HFFc6 (cell line): ENCODE measurements at places on chromosomes 1 and 21.

GRCh38 chr1:236122176-236122575 lies 20.2 kb upstream of the GPR137B start:
- no peak for DNase-seq

- DNase-seq, result no peak
Observed at GRCh38 chr1:22089787-22090186, 37.3 kb downstream of the CDC42 start.

DNA sequence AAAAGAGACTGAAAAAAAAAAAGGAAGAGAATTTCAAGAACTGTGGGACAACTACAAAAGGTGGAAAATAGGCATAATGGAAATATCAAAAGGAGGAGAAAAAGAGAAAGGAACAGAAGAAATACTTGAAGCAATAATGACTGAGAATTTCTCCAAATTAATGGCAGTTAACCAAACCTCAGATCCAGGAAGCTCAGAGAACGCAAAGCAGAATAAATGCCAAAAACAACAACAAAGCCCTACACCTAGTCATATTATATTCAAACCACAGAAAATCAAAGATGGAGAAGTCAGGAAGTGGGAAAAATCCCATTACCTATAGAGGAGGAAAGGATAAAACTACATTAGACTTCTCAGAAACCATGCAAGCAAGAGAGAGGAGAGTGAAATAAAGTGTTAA lies 20.7 kb upstream of the AHCYL1 start:
- no peak for DNase-seq

DNA sequence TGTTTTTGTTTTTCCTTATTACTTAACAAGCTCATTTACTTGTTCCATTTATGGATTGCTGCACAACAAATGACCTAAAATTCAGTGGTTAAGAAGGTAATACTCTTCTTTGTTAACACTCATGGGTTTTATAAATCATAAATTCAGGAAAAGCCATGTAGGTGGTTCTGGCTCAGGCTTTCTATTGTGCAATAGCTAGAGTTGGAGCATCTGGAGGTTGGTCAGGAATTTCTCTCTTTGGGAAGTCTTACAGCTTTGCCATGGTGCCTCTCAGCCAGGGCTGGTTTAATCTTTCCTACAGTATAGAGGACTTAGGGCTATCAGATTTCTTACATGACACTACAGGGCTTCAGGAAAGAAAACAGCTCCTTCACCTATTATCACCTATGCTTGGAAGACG lies 1677.1 kb downstream of the KCNT2 start:
- DNase-seq, result no peak

- no peak for DNase-seq
Observed at GRCh38 chr1:19262047-19262446, 10.4 kb downstream of the MRTO4 start.

DNA sequence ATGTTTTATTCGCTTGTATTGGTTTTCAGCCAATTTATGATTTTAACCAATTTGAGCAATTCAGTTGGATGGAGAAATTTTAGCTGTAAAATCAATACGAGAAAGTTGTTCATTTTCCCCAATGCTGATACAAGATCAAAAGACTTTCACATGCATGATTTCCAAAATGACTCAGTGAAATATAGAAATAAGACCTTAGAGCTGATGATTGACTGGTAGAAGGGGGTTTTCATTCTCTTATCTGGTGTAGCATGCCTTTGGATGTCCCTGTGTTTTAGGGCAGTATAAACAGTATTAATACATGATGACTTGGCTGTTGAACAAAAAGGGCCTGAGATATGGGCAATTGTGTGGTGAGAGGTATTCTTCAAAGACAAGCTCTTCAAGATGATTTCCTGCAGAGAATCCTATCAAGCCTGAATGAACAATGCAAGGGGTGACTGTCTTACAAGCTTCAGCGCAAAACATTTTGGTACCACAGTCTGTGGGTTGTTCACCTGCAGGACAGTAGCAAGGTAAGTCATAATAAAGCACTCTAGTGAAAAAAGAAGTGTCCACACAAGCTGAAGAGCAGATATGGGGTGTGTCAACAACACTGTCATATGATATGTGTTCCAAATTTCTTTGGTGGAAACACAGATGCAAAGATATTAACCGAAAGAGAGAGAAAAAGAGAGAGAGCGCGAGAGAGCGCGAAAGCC lies 156.2 kb downstream of the TNFSF18 start:
- DNase-seq, result no peak

DNA sequence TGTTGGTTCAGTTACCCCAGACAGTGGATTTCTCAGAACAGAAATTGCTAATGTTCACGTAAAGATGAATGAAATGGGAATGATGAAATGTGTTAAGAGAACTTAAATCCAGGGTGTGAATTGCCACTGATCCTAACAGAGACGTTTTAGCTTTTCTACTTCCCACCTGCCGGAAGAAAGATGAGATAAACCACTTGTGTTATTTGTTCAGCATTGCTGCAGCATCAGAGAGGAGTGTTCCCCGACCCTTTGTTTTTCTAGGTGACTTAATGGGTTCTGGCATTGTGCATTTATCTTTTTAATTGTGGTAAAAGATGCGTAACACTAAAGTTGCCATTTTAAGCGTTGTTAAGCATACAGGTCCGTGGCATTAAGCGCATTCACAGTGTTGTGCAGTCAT lies 122.3 kb downstream of the GALNT2 start:
- DNase-seq, result no peak

GRCh38 chr1:233620065-233620464 lies 6.2 kb downstream of the KCNK1 start:
- DNase-seq, result no peak

DNA sequence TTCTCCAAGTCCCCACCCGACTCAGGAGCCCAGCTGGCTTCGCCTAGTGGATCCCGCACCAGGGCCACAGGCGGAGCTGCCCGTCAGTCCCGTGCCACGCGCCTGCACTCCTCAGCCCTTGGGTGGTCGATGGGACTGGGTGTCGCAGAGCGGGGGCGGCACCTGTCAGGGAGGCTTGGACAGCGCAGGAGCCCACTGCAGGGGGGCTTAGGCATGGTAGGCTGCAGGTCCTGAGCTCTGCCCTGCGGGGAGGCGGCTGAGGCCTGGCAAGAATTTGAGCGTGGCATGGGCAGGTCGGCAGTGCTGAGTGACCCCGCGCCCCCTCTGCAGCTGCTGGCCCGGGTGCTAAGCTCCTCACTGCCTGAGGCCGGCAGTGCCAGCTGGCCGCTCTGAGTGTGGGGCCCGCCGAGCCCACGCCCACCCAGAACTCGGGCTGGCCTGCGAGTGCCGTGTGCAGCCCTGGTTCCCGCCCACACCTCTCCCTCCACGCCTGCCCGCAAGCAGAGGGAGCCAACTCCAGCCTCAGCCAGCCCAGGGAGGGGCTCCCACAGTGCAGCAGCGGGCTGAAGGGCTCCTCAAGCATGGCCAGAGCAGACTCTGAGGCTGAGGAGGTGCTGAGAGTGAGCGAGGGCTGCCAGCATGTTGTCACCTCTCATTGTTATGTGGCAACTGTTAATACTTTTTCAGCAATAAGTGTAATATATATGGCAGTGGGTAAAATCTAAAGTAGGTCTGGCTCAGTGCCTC lies 548.4 kb upstream of the BRINP3 start:
- no peak for DNase-seq

- peak; percentile 51 for DNase-seq
Observed at GRCh38 chr21:27425574-27425973, 458.7 kb upstream of the ADAMTS5 start.

DNA sequence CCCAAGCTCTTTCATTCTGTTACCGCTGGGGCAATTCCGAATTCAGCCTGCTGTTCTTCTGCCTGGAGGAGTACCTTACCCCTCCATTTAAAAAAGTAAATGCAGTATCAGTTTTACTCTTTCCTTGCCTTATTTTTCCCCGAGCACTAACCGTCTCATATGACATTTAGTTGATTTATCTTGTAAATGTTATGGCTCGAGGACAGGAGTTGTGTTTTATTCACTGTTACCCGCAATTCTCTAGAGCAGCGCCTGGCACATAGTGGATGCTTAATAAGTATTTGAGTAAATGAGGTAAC lies 425 bp upstream of the TADA1 start:
- no peak for DNase-seq

- DNase-seq, result no peak
Observed at GRCh38 chr1:237938553-237938952, 47.8 kb upstream of the ZP4 start.

GRCh38 chr1:225710804-225711203 lies 57.9 kb upstream of the ENAH start:
- DNase-seq, result peak; percentile 38

- no peak for DNase-seq
Observed at GRCh38 chr1:18723206-18723605, 92.6 kb downstream of the PAX7 start.

DNA sequence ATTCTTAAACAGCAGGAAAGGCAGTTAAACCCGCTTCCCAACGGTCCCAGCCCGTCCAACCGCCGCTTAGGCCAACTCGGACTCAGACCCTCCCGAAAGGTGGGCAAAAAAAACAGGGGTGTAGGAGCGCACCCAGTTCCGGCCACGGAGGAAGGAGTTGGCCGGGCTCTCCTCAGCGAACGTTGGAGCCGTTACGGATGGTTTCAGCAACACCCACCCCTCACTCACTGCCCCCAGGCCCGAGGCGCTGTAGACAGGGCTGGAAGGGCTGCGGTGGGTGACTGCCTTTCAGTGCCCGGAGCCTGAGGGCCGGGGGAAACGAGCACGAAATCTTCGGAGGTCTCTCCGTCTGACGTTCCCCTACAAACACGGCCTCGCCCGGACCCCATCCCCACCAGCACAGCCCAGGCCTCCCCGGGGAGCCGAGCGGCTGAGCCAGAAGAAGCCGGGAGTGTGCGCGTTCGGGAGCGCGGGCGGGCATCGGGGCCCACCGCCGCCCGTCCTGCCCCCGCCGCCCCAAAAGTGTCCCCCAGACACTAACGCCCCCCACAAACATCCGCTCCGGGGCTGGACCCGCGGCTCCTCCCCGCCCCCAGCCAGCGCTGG lies 1.3 kb downstream of the KDM5B start:
- no peak for DNase-seq

GRCh38 chr1:89487972-89488371 lies 36.7 kb upstream of the LRRC8B start:
- DNase-seq, result no peak

- DNase-seq, result no peak
Observed at GRCh38 chr1:176774224-176774623, 311.2 kb downstream of the PAPPA2 start.

- no peak for DNase-seq
Observed at GRCh38 chr21:38356883-38357625, 100.3 kb downstream of the KCNJ15 start.

DNA sequence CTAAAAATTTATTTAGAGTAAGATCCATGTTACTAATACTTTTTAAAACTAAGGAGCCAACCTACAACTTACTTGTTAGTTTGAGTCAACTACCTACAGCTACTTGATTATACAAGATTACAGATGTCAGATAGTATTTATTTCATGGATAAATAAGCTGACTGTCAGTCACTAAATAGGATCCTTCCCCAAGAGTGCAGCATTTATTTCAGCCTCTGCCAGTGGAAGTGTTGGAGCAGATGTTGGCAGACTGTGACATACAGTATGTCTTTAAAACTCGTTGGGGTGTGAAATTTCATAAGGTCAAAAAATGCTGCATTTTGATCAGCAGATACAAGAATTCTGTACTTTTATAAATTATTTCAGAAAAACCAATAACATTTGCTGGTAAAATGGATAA lies 156.2 kb downstream of the AKT3 start:
- no peak for DNase-seq

GRCh38 chr1:20136249-20136648 lies 2.9 kb upstream of the PLA2G2F start:
- DNase-seq, result no peak

DNA sequence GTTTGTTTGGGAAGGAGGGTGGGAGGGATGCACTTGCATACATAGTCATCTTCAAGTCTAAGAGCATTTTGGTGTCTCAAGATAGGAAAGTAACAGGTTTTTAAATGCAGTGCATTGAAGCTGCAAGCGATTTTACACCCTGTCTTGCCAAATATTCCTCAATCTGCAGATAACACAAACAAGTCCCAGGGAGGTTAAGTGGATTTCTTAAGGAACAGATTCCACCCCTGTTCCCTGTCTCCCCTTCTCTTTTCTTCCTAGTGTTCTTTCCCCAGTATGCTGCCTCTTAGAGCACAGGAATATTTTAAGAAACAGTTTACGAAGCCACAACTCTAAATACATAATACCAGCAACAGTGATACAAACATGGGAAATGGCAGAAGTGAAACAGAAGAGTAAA lies 389.9 kb downstream of the PLPP3 start:
- DNase-seq, result no peak

DNA sequence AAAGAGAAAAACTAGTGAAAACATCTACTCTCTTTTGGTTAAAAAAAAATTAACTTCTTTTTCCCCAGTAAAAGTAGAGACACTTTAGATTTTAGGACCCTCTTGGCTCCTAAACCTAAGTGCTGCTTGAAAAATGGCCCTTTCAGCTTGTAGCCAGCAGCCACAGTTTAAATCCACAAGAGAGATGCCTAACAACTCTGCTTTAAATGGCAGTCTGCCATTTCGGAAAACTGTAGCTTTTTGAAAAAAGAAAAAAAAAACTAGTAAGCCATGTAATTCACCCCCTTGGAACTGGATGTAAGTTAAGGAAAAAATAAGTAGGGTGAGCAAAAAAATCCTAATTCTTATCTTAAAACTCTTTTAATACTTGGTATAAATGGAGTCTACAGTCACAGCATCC lies 56.0 kb downstream of the LHX9 start:
- DNase-seq, result no peak

- peak; percentile 34 for DNase-seq
Observed at GRCh38 chr1:174883409-174883808, 116.3 kb upstream of the CACYBP start.

- no peak for DNase-seq
Observed at GRCh38 chr1:22875841-22876240, 96.8 kb downstream of the LACTBL1 start.

DNA sequence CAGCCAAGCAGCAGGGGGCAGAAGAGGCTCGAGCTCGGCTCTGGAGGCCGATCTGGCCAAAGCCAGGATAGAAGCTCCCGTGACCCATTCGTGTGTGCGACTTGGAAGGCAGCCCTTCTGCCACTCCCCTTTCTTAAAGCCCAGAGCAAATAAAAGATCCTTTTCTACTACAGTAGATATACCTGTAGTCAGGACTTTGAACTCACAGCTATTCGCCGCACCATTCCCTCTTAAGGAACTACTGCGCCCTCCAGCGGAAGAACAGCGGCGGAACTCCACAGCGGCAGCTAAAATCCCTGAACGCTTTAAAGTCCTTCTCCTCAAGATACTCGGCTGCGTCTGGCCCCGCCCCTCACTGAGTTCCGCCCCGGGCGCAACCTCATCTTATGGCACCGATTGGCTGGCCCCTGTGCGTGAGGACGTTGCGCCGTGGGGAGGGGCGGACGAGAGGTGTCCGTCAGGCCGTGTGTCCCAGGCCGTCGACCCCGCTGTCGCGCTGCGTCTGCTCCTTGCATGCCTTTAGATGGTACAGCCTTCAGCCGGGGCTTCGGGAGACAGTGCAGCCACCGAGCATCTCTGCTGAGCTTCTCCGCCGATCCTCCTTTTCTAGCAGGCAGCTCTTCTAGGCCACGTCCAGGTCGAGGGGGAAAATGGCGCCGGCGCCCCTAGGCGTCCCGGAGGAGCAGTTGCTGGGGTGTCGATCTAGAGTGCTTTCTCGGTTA lies at the start of gene LRIG2:
Gene LRIG2, plus strand, starts transcription at position 442 of the 722 bp plus-strand sequence. Its CDS starts 209 bp downstream, at position 651.
- DNase-seq, result peak; percentile 97

GRCh38 chr1:24195136-24195535 lies 8.0 kb upstream of the IFNLR1 start:
- no peak for DNase-seq
